ENCODE measurements at places on chromosomes 6 and 20.

- DNase-seq, result no peak
These were observed 149.1 kb upstream of the BEND3 start for GRCh38 chr6:107264357-107264840.

- DNase-seq, result no peak
These were observed 10.1 kb downstream of the SMIM28 start for GRCh38 chr6:138387577-138388368.

DNA sequence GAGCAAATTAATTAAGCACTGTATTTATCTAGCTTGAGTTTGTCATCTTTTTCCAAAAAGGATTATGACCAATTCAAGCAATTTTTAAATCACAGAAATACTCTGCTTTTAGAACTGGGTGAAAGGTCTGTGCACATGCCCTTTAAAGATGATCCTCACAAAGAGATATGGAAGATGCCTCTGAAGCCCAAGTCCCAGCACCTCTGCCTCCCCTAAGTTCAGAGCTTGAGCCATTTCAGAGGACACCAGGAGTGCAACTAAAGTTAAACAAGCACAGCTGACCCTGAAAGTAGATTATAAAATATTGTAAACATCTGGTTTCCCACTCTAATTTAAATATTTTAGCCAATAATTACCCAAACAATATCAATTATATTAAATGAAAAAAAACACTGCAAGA lies 139.5 kb upstream of the BEND6 start:
- no peak for DNase-seq

DNA sequence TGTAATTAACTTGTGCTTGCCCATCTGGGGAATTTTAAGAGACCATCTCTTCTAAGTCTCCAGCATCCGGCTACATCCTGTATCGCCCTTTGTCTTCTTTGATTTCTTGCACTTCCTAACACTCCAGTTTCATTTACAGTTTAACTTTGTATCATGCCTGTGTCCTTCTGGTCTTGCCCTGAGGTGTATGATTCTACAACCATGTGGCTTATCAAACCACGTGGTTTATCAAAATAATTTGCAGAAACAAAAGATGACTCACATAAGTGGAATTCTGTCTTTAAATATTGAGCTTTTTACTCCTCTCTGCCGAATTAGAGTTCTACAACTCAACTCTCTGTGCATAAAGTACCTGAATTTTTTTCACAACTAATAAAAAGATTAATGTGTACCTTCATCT lies 580.7 kb downstream of the KIF16B start:
- no peak for DNase-seq

GRCh38 chr6:45377043-45377553 lies 636 bp downstream of the SUPT3H start:
- DNase-seq, result no peak

- no peak for DNase-seq
These were observed 151.7 kb upstream of the HDDC2 start for GRCh38 chr6:125453516-125453915.

- no peak for DNase-seq
These were observed 11.7 kb upstream of the TBC1D7 start for GRCh38 chr6:13339863-13340630.

DNA sequence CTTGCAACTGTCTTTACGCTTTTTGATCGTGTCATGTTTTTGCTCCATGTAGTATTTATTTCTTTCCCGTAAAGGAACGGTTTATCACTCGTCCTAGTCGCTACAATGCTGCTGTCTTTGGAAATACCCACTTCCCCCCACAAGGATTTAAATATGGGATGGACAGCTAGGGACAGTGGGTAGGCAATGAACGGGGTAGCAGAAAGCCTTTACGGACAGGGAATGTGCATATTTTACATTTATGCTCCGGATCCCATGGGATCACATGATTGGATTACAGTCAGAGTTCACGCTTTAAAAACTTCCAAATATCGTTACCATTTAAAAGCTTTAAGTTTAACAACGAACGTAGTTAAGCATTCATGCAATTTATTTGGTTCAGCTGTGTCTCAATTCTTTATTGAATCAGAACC lies 1.2 kb downstream of the HIVEP1 start:
- no peak for DNase-seq
